ENCODE measurements at places on chromosomes 3 and 15. TPM values are rescaled to one million over a fixed set of nuclear protein-coding genes. Genes with fewer than 3 reads are reported as not detected.

SNX4 gene
- polyA plus RNA-seq: 57.8 TPM

FBXW12 gene
- 0.33 TPM for polyA plus RNA-seq

SLC24A5 gene
- 0.65 TPM for polyA plus RNA-seq

SNTN gene
- polyA plus RNA-seq: 10.5 TPM

PPM1L gene
- polyA plus RNA-seq: 5.2 TPM

EHHADH gene
- 11.8 TPM for polyA plus RNA-seq

POTEB2 gene
- not detected for polyA plus RNA-seq

TM6SF1 gene
- 5.3 TPM for polyA plus RNA-seq

DTWD1 gene
- polyA plus RNA-seq: 49.2 TPM

CRABP1 gene
- 0.29 TPM for polyA plus RNA-seq

FEZF2 gene
- not detected for polyA plus RNA-seq

ADAMTS17 gene
- 3.2 TPM for polyA plus RNA-seq

UROC1 gene
- polyA plus RNA-seq: 0.11 TPM

ASB14 gene
- polyA plus RNA-seq: 1.4 TPM

CYP8B1 gene
- 0.45 TPM for polyA plus RNA-seq

TMF1 gene
- 61.1 TPM for polyA plus RNA-seq

TMC3 gene
- 0.24 TPM for polyA plus RNA-seq

COPG1 gene
- polyA plus RNA-seq: 163 TPM

AQP9 gene
- 0.23 TPM for polyA plus RNA-seq

ISLR2 gene
- polyA plus RNA-seq: 5.4 TPM

CKMT1B gene
- 0.42 TPM for polyA plus RNA-seq

TM4SF1 gene
- 102 TPM for polyA plus RNA-seq

NRROS gene
- 6.5 TPM for polyA plus RNA-seq

SERINC4 gene
- not detected for polyA plus RNA-seq

UQCC5 gene
- polyA plus RNA-seq: 19.1 TPM

PODXL2 gene
- 15.9 TPM for polyA plus RNA-seq

ZNF860 gene
- polyA plus RNA-seq: 8.4 TPM

IRAK2 gene
- polyA plus RNA-seq: 2.2 TPM

TGM5 gene
- polyA plus RNA-seq: not detected

LIPC gene
- 0.66 TPM for polyA plus RNA-seq

MAGEL2 gene
- 3.3 TPM for polyA plus RNA-seq

CNTN4 gene
- polyA plus RNA-seq: 9.0 TPM

Measured in left lung (tissue), 14 donors.